ENCODE measurements at places on chromosomes 2 and 18.

DNA sequence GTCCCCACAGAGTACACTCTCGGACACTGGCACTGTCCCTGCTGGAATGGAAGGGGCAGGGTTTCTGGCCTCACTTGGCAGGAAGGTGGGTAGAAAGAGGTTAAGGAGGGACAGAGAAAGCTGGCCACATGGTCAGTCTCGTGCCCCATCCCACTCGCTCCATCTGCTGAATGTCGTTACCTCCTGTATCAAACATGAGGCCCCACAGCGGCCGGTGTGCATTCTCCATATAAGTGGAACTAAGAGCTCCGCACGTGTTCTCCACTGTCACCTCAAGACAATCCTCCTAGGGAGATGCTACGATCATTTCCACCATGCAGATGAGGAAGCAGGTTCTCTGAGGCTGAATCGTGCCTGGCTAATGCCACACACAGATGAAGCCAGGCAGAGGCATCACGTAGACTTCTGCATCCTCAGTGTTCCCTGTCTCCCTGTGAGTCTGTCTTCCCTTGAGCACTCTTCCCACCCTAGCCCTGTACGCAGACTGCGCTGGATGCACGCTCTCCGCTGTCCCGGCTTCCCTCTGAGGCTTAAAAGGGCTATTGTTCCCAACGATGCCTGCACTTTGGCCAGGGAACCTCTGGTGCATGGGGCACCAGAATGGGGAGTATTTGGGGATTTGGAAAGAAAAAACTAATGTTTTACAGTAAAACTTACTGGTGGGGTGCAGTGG is 35.1 kb downstream of the MAL start:
- no peak for DNase-seq

GRCh38 chr2:140462990-140463389 is 1667.8 kb downstream of the LRP1B start:
- DNase-seq: no peak

DNA sequence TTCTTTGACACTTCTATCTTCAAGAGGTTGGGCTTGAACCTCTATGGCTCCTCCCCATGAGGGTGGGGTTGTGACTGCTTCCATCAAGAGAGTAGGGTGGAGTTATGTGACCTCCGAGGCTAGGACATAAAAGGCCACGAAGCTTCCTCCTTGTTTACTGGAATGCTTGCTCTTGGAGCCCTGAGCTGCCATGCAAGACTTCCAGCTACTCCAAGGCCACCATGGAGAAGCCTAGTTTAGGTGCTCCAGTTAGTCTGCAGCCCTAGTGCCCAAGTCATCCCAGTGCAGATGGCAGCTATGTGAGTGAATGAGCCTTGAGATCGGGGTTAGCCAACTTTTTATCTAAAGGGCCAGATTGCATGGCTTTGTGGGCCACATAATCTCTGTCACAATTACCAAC is 2.4 kb upstream of the MERTK start:
- no peak for DNase-seq

GRCh38 chr2:109382951-109383350 is 230.8 kb downstream of the SEPTIN10 start:
- no peak for DNase-seq

DNA sequence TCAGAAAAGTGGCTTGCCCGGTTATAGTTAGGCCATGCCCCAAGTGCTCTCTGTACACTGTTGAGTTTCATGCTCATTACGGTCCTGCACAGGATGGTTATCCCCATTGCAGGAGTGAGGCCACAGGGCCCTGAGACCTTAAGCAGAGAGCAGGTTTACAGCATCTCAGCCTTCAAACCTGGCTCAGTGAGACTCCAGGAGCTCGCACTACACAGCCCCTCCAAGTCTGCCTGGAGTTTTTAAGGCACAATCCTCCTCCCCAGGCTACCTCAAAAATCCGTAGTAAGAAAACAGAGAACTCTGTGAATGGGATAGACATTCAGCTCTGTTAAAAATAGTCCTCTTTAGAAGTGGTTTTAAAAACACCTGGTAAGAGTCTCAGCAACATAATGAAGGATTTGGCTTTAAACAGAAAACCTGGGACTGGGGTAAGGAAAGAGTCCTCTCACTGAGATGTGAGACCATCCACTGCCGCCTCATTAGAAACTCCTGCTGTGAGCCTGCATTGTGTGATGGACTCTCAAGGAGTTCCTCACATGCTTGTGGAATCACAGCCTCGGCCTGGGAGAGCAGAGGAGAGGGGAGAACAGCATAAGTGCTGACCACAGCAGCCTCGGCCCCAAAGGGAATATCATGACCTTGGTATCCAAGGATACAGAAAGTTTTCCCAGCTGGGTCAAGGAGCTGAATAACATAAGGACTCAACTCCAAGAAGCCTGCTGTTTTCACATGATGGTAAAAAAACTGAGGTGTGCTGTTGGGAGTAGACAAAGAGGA is 214.8 kb downstream of the ATAD2B start:
- DNase-seq: no peak

DNA sequence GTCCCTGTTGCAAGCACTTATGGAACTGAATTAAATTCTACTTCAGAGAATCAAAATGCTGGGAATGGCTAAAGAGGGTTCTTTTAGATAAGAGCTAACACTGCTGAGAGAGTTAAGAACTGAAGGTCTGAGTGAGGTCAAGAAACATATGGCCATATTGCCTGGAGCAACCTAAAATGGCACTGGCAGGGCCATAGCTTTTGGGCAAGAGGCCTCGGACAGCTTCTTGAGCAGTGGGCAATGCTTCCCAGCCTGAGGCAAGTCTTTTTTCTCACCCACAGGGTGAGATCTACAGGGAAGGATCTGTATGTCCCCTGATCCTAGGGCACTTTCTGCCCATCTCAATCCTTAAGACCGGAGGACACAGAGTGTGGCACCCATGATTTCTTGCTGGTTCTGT is 244.6 kb upstream of the NT5C1B start:
- DNase-seq: no peak

DNA sequence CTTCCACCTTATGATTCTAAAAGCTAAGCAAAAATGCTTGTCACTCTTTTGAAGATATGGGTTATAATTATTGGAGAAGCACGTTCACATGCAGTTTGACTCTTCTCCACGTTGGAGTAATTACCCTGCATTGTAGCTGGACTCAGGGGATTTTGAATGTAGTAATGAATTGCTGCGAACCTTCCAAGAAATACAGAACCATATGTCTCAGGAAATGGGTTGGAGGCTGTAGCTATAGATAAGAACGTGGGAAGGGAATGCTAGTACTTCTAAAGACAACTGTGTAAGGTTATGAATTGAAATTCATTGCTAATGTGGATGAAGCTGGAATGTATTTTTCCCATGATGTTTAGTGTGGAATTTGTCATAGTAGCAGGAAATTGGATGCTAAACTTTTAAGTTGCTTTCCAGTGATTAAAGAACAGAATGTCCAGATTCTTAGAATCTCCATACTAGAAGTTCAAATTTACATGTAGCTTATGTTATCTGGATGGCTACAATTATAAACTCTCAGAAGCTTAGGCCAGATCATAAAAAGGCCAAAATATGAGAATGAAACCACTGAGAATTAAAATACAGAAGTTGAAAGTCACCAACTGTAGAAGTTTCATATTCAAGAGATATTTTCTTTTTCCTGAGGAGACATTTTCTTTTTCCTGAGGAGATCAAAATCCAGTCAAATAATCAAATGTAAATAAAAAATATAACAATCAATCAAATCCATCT is 27.3 kb upstream of the SPOPL start:
- DNase-seq: no peak
